ENCODE measurements at places on chromosomes 2 and 18.

DNA sequence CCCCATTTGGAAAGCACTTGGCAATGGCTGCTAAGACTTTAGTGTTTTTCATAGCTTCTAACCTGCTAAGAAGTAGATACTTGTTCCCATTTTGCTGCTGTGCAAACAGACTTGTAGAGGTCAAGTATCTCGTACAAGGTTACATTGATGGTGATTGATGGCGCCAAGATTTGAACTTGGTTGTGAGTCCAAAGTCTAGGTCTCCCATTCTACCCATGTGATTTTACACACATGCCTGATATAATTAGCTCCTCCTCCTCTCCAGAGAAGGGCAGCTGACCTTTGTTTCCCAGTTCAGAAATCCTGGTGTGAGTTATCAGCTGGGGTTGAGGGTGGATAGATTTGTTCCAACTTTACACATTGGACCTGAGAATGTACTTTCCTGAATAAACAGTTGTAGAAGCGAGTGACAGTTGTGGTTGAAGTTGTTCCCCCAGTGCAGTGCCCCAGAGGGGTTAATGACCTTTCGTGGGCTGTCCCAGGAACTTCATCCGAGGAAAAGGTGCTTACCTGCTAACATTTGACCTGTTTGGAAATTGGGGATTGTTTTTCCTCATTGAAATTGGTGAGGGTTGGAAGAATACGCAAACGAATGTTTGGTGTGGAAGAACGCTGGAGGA is 10.4 kb downstream of the TCF7L1 start:
- no peak for DNase-seq

DNA sequence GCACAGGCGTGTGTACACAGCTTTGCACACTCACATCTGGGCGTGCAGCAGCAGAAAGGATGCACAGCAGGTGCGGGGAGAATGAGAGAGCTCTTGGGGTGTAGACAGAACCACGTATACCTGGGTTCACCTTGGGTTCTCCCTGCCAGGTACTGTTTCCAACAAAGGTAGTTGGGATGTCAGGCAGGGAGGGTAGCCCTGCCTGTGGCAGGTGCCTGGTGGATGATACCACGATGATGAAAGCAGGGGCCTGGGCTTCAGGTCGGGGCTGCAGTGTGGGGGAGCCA is 6.5 kb upstream of the ARID5A start:
- no peak for DNase-seq

DNA sequence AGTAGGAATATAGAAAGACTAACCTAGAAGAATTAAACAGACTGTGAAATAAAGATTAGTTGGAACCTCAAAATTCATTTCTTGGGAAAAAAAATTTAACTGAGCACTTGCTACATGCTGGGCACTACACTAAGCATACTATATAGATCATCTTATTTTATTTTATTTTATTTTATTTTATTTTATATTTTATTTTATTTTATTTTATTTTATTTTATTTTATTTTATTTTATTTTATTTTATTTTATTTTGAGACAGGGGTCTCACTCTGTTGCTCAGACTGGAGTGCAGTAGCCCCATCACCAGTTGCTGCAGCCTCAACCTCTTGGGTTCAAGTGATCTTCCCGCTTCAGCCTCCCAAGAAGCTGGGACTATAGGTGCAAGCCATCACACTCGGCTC is 74.5 kb upstream of the DSC1 start:
- no peak for DNase-seq

- no peak for DNase-seq
These were observed 48.9 kb upstream of the EMILIN2 start for GRCh38 chr18:2797951-2798350.

- no peak for DNase-seq
These were observed 1647.1 kb downstream of the SUCLG1 start for GRCh38 chr2:82811946-82812345.

- no peak for DNase-seq
These were observed 10.1 kb downstream of the DPP4 start for GRCh38 chr2:162063899-162064298.

All from stimulated activated CD8-positive, alpha-beta memory T cell treated with anti-CD3 and anti-CD28 coated beads, Interleukin-7, amount 100 ng/mL, for 4 hours (primary cell).